Activated CD4-positive, alpha-beta T cell treated with anti-CD3 and anti-CD28 coated beads for 48 hours (primary cell): ENCODE measurements at places on chromosomes 12 and 14.
A peak's percentile ranks its signal among the peaks of the same experiment; 100 is the strongest.

- DNase-seq = no peak
Observed at GRCh38 chr12:108875682-108876361, 4.1 kb upstream of the DAO start.

DNA sequence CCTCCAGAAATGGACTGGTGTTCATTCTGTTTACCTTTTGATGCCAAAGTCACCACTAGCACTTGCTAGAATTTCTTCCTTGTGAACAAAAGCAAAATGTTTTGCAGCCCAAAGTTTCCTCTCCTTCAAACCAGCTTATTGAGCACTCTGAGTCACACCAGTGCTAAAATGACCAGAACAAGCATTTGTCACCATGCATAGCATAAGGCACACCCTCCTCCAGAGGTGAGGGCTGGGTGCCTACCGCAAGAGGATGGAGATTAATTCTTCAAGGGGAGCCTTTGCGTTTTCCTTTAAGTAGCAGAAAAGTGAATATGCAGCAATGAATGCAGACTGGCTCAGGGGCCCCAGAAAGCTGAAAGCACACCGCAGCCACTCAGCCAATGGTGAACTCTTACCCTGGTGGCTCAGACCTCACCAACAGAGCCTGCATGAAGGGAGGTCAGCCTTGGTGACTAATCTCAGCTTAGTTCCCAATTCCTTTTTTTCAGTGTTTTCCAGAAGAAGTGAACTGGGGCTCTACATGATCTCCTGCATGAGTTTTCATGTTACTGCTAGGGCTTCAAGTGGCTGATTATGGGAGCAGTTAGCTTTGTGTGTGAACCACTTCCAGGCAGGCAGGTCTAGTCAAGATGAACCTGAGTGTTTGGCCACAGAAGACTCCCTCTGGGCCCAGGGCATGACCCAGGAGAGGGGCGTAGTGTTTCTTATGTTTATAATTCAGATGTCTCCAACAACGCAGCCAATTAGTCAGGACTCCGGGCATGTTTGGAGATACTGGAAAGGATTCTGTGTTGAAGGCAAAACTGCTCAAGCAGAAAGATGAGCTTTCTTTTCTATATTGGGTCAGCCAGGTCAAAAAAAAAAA lies 96.3 kb downstream of the PAX9 start:
- DNase-seq = no peak

GRCh38 chr14:100841761-100842403 lies 16.0 kb downstream of the MEG3 start:
- no peak for DNase-seq

DNA sequence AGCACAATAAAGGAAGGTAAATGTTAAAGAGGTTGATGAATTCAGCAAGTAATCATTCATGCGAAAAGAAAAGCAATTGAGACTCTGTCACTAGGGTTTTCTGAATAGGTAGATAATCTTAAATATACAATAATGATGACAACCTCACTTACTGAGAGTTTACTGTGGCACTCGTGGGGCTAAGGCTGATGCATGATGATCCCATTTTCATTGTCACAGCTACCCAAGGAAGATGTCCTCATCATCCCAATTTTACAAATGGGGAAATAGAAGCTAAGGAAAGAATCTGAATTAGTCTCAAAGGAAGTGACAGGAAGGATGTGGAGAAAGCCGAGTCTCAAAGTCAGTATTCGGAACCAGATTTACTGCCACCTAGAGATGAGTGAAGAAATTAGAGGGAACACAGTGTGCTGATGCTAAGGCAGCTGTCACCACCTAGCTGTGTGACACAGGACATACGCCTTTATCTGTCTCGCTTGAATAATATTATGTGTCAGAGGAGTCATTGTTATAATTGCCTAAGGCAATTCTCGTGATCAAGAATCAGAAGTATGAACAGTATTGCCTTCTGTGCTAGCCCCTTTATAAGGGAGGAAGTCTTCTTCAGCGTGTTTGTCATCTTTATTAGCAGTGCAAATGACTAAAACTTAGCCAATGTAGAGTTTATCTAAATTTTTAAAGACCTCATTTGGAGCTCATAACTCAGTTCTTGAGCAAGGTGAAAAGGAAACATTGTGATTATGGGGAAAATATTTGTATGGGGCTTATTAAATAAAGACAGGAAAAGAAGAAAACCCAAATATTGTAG lies 63.2 kb downstream of the ERGIC2 start:
- DNase-seq = peak; percentile 49

DNA sequence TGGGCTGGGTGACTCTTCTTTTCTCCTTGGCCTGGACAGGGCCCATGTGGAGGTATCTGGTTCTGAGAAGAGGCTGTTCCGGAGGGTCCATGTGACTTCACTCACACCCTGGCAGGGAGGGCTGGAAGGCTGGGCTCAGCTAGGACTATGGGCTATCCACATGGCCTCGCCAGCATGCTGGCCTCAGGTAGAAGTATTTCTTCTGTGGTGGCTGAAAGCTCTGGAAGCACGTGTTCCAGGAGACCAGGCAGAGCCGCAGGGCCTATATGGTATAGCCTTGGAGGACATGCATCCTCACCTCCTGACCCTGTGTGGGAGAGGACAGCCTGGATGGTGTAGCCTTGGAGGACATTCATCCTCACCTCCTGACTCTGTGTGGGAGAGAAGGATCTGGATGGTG lies 38.2 kb upstream of the FZD10 start:
- DNase-seq = no peak

- DNase-seq = no peak
Observed at GRCh38 chr14:93050761-93051160, 65.0 kb downstream of the ITPK1 start.

- no peak for DNase-seq
Observed at GRCh38 chr14:74627076-74627475, 15.0 kb upstream of the LTBP2 start.

- no peak for DNase-seq
Observed at GRCh38 chr12:31017535-31017934, 56.1 kb upstream of the DDX11 start.

DNA sequence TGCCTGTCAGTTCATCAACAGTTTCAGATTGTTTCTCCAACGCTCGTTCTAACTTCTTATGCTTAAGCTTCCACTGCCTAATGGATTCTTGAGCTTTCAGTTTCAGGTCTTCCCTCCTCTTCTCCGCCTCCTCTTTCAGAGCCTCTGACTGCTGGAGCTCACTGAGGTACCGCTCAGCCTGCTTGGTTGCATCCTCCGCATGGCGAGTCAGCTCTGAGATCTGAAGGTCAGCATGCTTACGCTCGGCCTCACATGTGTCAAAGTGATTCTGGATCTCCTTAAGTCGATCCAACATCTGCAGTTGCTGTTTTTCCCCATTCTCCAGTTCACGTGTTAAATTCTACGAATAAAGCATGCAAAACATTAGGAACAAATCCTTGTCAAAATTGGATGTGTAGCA lies 148.8 kb downstream of the CEP128 start:
- DNase-seq = no peak

GRCh38 chr14:61183196-61183885 lies 97.8 kb downstream of the TMEM30B start:
- no peak for DNase-seq

DNA sequence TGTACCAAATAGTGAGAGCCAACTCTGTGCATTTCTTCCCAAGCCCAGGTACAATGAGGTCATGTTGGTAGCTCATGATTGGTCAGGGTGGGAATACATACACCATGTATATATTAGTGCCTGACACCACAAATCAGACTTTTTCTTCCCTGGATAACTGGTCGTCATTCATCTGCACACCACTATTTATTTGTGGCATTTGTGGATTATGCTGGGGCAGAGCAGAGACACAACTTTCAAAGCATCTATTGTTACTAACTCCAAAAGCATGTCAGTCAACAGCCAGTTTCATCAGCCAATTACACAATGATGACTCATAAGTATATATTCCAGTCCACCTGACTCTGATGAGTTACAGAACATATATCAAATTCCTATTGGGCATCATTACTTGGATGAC lies 181.7 kb downstream of the ADAMTS20 start:
- no peak for DNase-seq

DNA sequence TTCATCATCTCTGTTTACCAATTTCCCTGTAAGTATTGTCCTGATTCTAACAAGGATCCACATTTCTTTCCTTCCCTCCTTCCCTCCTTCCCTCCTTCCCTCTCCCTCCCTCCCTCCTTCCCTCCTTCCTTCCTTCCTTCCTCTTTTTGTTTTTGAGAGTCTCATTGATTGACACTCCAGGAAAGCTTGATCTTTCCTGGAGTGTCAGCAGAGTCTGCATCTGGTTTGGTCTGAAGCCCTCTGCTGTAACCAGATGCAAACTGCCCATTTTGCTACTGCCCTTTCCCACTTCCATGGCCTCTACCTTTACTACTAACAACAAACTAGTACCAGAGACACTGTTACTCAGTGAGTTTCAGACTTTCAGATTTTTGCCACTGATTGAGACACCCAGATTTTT lies 14.4 kb upstream of the OR6C65 start:
- no peak for DNase-seq

DNA sequence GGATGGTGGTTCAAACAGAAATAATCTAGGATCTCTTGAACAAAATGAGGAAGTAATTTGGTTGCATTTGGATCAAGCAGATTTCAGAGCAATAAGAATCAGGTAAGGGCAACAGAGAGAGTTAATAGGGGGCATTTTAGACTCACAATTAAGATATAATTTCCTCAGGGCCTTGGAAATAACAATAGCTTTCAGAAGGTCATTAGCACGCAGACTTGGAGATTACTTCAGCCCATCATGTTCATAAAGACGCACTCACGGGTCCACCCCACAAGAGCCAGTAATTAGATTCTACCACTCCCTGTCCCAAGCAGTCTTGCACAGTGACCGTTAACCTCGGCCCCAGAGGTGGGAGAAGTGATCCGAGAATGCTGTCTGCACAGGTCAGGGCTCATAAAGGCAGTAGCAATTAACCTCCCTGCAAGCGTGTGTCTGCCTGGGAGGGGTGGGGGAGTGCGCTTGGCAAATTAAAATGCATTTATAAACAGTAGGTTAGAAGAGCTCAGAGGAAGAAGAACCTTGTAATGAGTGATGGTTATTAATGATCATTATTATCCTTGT lies 125.7 kb upstream of the CCDC196 start:
- no peak for DNase-seq

GRCh38 chr14:81434230-81434629 lies 34.1 kb upstream of the STON2 start:
- no peak for DNase-seq

- DNase-seq = no peak
Observed at GRCh38 chr14:96197969-96198368, 6.7 kb upstream of the BDKRB2 start.

DNA sequence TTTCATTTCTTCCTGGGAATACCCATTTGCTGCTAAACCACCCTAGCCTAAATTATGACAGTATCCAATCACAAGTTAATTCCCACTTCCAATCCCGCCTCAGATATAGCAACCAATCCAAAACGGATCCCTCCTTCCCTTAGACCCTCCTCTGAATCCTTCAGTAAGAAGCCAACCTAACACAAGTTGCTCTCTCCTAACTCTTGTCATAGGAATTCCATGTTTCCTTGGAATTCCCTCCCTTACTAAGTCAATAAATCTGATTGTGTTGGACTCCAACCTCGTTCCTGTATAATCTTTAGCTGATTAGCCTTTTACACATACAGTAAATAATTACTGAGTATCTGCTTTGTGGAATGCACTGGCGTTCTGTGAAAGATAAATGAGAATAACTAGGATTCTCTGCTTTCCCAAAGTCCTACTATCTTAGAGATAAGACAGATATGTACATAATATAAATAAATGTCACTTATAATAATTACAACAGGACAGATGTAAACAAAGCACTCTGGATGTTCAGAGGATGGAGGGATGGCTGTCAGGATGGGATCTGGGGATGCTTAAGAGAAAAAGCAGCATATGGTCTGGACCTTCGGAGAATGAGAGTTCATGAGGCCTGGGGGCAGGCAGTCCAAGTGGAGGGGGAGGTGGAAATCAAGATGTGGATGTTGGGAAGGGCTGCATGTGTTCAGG lies 185.8 kb upstream of the SOX5 start:
- no peak for DNase-seq

DNA sequence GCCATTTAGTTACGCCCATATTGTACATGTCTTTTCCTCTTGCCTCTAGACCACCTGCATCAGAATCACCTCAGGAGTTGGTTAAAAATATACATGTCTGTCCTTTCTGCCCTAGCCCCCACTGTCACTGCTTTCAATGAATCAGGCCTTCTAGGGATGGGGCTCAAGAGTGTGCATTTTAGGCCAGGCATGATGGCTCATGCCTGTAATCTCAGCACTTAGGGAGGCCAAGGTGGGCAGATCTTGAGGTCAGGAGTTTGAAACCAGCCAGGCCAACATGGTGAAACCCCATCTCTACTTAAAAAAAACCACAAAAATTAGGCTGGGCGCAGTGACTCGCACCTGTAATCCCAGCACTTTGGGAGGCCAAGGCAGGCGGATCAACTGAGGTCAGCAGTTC lies 13.6 kb upstream of the TMED10 start:
- DNase-seq = no peak

- DNase-seq = peak; percentile 89
Observed at GRCh38 chr14:61472801-61473376, 151.5 kb downstream of the PRKCH start.

- no peak for DNase-seq
Observed at GRCh38 chr12:124529565-124530276, 37.7 kb downstream of the NCOR2 start.

- DNase-seq = no peak
Observed at GRCh38 chr12:104207416-104208205, 8.0 kb upstream of the TXNRD1 start.

- DNase-seq = no peak
Observed at GRCh38 chr12:68480526-68480925, 130.2 kb upstream of the RAP1B start.

GRCh38 chr14:52235434-52235833 lies 32.1 kb upstream of the PTGDR start:
- no peak for DNase-seq

GRCh38 chr12:6494968-6495367 lies 1.1 kb downstream of the NCAPD2 start:
- no peak for DNase-seq

DNA sequence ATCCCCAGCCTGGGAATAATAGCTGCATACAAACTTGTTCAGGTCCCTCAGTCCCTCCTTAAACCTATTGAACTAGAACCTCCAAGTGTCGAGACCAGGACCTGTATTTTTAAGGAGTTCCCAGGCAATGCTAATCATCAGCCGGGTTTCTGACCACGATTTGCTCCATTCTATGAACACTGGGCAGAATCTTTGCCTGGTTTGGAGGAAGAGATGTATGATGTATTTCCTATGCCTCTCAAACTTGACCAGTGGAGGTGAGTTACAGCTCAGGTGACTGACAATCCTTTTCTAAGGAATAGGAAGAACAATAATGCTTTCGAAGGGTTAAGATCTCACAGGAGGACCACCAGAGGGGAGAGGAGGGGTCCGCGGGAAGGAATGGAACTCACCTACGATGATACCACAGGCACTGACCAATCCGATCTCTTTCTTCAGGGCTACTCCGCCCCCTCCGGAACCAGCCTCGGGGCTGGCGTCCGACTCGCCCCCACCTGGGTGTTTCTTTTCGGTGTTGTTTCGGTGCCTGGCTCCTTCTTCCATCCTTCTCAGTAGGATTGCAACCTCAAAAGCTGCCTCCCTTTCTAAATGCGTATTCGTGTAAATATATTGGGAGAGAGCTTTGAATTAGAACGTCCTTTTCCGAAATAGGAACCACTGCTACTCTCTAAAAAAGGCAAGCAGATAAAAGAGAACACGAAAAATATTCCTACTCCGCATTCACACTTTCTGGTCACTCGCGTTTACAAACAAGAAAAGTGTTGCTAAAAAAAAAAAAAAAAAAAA lies 895 bp downstream of the SLC7A8 start:
- peak; percentile 49 for DNase-seq
